Fibroblast of skin of right biceps (primary cell): ENCODE measurements at places on chromosomes 5 and 9.

DNA sequence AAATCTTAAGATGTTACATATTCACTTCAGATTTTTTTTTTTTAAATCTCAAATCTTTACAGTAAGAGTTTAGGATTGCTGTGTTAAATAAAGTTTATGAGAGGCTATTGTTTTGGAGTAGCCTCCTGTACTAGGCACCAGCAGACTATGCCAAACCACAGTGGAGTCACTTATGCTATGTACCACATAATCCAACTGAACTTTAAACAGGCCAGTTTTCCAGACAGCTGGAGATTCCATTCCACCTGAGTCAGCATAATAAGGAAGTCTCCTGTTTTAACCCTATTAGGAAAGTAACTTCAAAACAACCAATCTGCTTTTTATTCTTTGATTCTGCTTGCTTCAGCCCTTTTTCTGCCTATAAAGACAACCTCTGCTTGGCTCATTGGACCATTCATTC, 205.2 kb downstream of the CSNK1G3 start:
- DNase-seq, result peak; percentile 87

DNA sequence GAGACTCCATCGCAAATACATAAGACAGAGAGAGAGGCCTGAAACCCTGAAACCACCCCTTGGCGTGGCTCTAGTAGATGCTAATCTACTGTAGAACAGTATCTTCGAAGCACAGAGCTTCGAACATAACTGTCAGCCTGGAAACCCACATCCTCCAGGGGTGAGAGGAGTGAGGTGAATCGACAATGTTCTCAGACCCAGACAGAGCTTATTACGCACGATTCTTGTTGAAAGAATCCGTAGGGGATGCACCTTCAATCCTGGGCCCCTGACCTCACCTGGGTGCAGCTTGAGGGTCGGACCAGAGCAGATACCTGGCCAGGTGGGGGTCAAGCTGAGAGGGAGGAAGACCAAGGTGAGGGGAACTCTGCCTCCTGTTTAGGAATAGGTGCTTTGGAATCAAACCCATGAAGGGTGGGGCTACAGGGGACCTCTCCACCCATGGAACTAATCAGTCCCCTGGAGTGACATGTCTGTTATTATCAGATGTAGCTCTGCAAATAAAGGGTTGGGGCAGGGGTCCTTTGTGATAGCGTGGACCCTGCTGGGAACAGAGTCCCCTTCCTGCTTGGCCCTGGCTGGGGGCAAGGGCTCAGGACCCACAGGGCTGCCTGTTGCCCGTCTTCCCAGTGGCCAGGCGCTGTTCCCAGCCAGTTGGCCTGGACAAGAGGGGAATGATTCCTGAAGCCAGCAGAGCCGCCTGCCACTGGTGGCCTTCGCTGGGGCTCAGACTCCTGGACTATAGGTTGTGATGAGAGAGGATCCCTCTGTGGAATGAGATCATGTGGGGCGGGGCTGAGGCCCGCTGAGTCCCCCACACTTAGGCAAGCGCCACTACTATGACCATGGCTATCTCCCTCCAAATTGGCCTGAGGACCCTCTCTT, 41.2 kb downstream of the DBH start:
- DNase-seq, result no peak

- peak; percentile 58 for DNase-seq
These were observed 892.9 kb downstream of the NR2F1-AS1 start for GRCh38 chr5:92687821-92688722.

- peak; percentile 48 for DNase-seq
These were observed 833 bp downstream of the ANKHD1 start for GRCh38 chr5:140402258-140403074.

DNA sequence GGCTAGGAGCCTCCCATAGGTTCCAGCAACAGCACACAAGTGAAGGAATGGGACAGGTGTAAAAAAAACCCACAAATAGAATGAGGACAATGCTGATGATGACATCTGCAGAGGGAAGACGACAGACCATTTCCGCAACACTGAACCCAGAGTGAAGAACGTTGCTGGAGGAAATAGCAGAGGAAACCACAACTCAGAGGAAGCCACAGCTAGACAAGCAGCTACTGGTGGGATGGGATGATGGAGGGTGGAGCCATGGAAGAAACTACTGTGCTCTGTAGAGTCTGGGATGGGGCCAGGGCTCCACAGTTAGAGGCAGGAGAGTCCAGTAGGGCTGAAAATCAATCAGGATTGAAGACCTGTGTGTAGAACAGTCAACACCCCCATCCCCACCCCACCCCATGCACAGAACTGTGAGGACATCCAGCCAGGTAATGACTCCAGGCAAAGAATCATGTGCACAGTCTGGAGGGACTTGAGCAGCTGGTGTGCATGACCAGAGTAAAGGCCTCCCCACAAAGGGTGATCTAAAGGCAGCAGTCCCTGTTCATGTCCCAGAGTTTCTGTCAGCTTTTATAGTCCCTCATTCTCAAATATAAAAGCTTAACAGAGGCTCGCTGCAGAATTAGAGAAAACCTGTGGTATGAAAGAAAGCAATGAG, 65.2 kb upstream of the SPIN1 start:
- DNase-seq, result peak; percentile 44

- DNase-seq, result no peak
These were observed 459.0 kb upstream of the KLF4 start for GRCh38 chr9:107948601-107949000.

DNA sequence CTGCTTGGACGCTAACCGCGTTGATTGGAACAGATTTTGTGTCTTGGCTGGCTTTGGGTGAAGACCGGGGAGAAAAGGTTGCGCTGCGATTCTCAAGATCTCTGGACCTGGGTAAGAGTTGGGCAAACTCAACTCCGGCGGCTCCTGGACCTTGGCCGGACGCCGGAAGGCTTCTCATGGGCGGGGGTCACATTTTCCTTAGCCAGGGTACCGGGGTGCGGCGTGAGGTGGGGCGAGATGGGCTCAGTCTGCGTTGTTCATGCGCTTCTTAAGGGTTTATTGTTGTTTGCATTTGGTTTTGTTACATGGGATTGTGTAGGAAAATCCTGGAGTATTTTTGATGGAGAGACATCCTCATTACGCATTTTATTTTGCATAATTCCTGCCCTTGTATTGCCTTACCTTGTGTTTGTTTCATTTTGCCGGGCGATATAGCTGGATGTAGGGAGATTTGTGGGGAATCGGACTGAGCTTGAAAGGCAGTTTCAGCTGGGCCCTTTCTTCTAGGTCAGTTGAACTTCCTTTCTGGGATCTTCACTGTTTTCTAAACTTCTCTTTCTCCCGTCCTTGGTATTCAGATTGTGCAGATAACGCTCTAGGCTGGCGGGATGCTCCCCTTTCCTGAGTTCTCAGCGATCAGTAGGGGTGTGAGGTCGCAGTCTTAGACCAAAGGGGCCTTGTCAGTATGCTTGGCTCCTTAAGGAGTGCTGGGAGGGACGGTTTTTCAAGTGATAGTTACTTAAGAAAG, 524 bp downstream of the MEGF10 start:
- no peak for DNase-seq

DNA sequence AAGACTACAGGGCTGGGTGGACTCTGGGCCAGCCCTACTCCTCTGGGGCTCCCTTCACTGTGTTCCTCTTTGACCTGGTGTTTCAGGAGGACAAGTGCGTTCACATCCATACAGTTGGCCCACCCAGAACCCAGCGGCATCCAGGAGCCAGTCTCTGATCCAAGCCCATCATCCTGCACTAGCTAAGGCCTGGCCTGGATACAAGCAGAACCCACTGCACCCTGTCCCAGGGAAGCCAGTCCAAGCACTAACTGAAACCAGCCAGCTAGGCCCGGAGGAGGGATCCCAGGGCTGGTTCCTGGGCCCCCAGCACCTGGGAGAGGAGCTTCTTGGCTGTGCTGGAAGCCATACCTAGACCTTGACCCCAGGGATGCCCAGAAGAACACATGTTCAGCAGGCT, 4.1 kb upstream of the GBGT1 start:
- DNase-seq, result no peak

DNA sequence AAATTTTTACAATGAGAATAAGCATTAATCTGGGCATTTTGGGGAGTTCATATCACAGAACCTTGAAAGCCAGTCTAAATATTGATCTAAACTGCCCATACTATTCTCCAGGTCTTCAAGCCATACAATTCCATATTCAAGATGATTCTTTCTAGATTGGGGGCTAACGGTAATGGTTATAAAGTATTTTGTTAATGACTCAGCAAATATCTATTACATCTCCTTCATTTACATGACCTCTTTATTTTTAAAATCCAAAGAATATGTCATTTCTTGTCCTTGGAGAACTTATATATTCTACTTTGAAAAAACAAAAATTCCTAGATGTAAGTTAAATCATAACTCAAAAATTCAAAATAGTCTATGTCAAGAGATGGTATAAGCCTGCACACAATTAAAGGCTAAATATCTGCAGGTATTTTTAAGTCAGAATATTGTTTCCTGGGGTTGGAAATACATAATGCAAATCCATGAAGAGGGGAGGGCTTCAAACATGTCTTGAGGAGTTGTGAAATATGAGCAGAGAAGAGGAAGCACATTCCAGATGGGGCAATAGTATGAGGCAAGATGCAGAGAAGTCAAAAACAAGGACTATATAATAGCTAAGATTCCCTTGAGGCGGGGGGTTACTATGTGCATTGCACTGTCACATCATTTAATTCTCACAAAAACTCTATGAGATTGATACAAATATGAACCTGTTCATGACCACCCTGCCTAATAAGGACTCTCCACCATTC, 526.4 kb downstream of the NR2F1-AS1 start:
- no peak for DNase-seq

DNA sequence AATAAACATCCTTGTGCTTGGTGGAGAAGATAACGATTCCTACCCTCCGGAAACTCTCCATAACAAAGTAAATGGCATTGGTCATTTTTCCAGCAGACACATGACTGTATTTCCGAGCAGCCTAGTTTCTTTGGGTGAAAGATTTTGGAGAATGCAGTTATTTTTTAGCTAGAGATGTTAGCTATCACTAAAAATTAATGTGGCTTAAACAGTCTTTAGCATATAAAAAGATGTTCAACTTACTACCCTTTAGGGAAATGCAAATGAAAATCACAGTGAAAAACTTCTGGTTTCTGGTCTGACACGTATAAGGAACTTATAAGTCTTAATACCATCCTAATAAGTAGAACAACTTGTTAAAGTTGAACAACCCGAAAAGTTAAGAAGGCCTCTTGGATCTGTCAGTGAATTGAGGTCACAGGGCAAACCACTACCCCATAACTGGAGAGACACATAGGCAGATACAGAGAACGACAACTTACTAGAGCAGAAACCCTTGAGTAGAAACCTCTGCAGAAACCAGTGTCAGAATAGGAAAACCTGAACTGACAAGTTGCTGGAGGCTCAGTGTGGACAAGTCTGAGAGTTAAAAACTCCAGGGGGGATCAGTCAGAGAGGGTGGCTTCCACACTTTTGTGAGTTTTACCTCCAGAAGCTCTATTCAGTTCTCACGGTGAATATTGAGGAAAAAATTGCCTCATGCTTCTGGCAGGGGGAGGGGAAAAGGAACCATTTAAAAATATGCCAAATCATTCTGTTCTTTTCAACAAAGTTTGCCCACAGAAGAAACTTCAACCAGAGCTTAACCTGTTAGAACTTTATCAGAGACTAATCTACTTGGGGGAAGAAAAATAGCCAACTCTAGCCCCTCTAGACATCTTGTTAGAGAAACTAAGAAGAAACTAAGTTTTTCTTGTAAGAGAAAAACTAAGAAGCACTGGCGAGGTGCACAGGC, 325.2 kb upstream of the RPS23 start:
- DNase-seq, result no peak

GRCh38 chr5:38190111-38190510, 68.2 kb upstream of the EGFLAM start:
- DNase-seq, result no peak

DNA sequence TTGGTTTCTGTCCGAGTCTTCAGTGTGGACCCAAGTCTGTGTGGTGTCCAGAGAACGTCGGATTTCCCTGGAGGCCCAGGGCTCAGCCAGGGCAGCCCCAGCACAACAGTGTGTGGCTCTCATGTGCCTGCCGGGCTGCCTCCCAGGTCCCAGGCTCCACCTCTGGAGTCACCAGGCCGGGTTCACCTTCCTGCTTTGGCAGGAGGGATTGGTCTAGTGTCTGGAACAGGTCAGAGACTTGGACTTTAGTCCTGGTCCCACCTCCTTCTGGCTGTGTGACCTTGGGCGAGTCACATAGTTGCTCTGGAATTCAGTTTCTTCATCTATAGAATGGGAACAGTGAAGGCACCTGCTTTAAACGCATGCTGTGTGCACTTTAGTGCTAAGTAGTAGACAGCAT, 3.2 kb downstream of the DOLPP1 start:
- DNase-seq, result no peak

- no peak for DNase-seq
These were observed 49.8 kb downstream of the NEK6 start for GRCh38 chr9:124307379-124308030.

GRCh38 chr5:178434851-178435250, 155.3 kb downstream of the COL23A1 start:
- DNase-seq, result no peak

DNA sequence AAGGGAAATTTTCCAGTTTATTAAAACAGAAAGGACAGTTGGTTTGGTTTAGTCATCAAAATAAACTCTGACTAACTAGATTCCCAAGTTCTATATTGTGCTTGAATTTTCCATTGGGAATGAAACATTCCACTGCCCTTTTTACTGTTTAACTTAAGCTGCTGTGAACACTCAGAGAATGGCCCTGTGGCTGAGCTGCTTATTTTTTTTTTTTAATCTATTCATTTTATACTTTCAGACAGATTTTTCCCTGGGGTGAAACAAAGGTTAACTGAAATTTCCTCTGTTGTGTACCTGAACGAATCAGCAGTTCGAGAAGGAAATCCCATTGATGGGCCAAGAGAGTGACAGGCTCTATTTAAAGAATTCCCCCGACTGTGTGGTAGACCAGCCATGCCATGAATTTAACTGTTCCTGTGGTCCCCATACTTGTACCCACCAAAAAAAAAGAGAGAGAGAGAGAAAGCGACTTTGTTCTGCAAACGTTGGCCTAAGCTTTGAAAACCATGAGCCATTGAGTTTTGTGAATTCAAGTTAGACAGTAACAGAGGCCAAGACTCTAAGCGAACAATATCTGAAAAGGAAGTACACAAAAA, 138.7 kb upstream of the GRHPR start:
- DNase-seq, result peak; percentile 81

DNA sequence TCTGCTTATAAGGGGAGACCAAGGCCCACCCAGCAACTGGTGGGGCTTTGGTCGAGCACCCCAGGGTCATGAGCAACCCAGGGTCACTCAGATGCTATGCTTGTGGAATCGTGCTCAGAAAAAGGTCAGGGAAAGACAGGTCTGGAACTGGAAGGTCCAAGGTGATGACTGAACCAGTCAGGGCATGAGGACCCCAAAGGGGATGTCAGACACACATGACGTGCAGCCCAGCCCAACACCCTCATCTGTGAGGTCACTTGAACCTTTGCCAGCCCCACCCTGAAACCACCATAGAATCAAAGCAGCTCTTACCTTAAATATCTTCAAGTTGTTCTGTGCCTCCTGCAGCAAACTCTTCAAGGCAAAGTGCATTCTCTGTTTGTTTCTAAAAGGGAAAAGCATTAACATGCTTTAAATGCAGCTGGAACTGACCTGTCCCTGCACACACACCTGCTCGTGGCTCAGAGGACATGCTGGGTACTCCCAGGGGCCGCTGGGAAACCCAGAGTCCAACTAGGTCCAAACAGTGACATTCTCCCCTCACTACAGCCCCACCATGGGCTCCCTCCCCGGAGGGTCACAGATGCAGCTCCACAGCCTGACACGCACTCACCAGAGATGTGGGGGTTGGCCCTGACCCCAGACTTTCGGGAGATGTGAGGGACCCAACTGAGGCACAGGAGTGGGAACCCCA, 29.4 kb downstream of the IPPK start:
- DNase-seq, result no peak
